ENCODE measurements at places on chromosomes 6 and 20.
A peak's percentile ranks its signal among the peaks of the same experiment; 100 is the strongest.

GRCh38 chr6:4916954-4917561 is 86.8 kb downstream of the RPP40 start:
- no peak for DNase-seq

GRCh38 chr6:137866200-137866913 is 702 bp upstream of the TNFAIP3 start:
- DNase-seq = no peak

DNA sequence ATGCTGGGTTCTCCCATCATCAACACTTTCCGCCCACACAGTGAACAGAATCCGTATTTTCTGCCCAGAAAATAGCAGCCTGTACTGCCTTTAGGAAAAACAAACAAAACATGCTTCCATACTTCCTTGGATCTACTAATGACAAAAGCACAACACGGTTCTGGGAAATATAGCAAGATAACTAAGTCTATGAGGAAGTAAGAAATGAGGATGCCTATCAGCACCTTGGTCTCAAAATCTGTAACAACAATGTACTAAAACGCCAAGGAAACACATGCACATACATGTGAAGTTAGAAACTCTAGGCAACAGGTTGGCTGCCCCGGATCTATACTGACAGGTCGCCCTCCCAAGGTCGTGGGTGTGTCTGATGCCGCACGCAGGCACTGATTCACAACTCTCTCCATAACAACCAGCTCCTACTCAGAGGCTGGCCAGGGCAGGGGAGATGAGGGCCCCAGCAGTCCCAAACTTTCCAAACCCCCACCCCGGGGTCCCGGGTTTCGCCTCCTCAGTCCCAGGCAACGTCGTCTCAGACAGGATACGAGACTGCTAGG is 710 bp downstream of the BTBD9 start:
- peak; percentile 68 for DNase-seq

GRCh38 chr6:11425431-11425871 is 112.1 kb upstream of the TMEM170B start:
- DNase-seq = no peak

DNA sequence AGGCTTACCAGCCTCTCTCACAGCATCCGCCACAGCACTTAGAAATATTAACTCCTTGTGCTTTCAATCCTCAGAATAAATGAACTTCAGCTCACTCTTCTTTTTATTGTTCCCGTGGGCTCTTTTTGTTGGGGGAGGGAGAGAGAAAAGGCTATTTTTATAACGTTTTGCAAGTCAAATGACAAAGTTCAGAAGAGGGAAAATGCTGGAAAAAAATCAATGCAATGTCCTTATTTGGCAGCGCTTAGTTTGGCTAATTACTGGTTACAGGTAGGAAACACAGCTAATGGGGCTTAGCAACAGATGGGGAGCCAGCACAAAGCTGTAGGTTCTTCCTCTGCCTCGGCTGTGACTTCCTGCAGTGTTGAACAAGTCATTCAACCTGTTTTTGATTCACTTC is 1067.0 kb upstream of the MAP3K7 start:
- no peak for DNase-seq

DNA sequence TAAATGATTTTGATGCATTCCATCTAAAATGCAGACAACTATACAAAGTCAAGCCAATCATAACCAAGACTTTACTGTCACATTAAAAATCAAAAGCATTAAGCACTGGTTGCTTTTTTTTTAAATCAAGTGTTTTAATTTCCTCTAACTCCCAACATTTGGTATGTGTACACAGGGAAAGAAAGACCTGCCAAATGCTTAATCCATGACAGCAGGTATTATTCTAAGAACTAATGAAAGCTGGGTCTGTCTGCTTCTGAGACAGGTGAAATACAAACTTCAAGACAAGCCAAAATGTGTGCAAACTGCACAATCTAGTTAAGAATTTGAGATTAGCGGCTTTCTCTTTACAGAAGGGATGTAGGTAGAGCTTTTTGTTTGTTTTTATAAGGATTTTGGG is 126.1 kb downstream of the GMDS start:
- no peak for DNase-seq

DNA sequence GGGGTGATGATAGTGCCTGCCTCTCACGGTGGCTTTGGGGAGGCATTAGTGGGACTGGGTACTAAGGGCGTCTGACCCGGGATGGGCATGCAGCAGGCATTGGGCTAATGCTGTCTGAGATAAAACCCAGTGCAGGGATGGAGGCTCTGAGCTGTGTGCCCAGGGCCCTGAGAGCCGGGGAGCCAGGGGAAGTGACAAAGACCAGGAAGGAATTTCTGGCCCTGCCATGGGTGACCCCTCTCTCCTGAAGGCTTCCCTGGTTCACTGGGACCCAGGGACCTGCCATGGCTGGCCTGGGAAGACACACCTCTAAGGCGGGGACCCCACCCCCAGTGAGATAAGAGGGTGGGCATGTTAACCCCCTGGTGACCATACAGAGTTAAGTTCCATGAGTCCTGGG is 3.9 kb upstream of the GATA5 start:
- DNase-seq = no peak

DNA sequence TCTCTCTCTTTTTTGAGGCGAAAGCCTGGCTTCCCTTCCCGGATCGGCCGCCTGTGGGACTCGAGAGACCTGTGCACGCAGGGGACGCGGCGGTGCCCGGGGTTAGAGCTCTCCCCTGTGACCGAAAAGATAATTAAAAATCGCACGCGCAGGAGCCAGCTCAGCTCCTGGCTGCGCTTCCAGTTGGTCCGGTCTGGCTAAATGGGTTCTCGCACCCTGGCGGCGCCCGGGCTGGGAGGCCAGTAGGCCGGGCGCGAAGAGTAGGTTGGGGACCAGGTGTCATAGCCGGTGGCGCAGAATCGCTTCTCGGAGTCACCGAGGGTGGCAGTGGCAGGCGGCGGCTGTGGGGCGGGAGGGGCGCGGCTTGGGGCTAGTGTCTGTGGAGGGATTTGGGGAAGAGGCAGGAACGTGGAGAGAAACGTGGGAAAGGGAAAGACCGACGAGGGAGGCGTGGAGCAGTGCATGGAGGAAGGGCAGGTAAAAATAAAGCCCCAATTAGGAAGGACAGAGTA is 41.9 kb upstream of the SUPT3H start:
- DNase-seq = peak; percentile 48

DNA sequence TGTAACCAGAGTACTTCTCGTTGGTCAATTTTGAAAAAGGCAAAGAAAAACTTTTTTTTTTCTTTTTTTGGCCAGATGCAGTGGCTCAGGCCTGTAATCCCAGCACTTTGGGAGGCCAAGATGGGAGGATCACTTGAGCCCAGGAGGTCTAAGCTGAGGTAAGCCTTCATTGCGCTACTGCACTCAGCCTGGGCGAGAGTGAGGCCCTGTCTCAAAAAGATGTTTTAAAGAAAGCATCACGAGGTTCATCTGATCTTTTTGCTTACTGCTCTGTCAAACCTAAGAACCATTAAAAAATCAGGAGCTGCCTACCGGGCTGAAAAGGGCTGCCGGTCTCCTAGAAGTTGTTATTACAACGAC is 607 bp downstream of the LYRM2 start:
- DNase-seq = no peak

Measured in activated CD4-positive, alpha-beta T cell treated with anti-CD3 and anti-CD28 coated beads, Interleukin-2, amount 50 U/mL, for 4 hours (primary cell).